ENCODE measurements at places on chromosomes 4 and X.

DNA sequence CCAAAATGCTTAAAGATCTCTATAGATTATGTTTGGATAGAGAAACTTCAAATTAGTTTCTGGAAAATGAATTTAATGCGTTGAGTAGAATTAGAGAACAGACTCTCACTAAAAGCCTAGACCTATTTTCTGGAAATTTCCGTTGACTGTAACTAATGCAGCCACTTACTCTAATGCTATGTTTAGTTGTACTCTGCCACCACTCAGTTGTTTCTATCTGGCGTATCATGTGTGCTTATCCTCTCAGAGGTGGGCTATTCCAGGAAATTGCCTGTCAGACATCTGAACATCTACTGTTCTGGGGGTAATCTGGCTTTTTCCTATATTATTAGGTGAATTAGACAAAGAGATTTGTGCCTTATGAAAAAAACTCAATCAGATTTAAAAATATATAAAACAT, 347.1 kb upstream of the FSTL5 start:
- no peak for DNase-seq

- no peak for DNase-seq
Measured at GRCh38 chrX:96410927-96411326, 273.7 kb upstream of the DIAPH2 start.

DNA sequence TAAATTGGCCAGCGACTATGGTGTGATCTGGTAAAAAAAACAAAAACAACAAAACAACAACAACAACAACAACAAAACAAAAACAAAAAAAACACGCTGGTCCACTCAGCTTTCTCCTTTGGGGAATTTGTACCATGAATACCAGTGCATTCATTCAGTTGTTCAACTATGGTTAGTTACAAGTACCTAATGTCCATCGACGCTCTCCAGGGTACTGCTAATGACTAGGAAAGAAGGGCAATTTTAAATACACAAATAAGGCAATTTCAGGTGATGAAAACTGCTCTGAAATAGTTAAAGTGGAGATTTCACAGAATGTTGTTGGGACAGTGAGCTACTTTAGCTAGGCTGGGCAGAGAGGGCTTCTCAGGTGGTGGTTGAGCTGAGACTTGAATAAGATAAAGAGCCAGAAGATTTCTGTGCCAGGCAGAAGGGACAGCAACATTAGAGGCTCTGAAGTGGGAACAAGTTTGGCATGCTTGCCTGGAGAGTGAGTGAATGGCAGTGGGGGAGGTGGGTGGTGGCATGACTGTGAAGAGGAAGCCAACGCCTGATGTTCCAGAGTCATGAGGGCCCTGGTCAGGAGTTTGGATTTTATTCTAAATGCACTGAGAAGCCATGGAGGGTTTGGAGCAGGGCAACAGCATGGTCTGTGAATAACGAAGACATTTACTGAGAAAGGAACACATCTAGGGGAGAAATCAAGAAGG, 45.9 kb upstream of the PGRMC2 start:
- DNase-seq, result no peak

GRCh38 chrX:2261831-2262667, 238.7 kb downstream of the DHRSX start:
- DNase-seq, result peak; percentile 3

GRCh38 chrX:107726816-107727534, 48.6 kb downstream of the TSC22D3 start:
- no peak for DNase-seq

GRCh38 chr4:150297861-150298474, 219.7 kb downstream of the DCLK2 start:
- peak; percentile 64 for DNase-seq

DNA sequence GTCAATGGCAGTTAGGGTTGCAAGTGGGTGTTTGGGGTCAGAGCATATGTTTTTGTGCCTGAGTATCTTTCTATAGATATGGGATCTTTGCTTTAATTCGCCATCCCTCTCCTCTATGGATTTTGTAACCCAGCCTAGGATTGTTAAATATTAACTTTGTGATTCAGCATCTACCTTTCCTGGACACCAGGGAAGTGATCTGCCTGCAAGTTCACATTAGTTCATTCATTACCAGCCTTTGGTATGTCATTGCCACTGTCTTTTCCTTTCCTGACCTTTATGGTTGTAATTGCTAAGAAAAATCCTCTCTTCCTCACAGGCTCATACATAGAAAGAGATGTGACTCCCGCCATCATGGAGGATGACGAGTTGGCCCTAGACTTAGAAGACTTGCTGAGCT, 73.8 kb downstream of the KIT start:
- no peak for DNase-seq

DNA sequence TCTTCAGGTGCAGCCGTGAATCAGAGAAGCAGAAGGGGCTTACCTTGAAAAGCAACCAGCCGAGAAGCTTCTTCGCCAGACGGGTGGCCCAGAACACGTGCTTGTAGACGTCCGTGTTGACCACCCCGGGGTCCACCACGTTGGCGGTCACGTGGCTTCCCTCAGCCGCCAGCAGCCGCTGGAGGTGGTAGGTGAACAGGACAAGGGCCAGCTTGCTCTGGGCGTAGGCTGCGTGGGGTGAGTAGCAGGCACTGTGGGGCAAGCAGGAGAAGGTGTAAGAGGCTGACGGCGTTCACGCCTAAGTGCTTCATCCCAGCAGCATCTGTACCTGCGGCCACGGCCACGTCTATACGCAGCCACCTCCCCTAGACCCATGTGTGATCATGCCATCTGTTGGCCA, 257.8 kb downstream of the DHRSX start:
- DNase-seq, result no peak
